ENCODE measurements at places on chromosomes 6 and 20. TPM values are rescaled to one million over a fixed set of nuclear protein-coding genes. Genes with fewer than 3 reads are reported as not detected.

Gene POU5F1
- 1.1 TPM for total RNA-seq

Gene MPIG6B
- total RNA-seq, result not detected

GRCh38 chr6:13427801-13428582 lies 59.4 kb downstream of the GFOD1 start:
- DNase-seq, result no peak

GRCh38 chr6:95227351-95227750 lies 350.0 kb upstream of the MANEA start:
- no peak for DNase-seq

DNA sequence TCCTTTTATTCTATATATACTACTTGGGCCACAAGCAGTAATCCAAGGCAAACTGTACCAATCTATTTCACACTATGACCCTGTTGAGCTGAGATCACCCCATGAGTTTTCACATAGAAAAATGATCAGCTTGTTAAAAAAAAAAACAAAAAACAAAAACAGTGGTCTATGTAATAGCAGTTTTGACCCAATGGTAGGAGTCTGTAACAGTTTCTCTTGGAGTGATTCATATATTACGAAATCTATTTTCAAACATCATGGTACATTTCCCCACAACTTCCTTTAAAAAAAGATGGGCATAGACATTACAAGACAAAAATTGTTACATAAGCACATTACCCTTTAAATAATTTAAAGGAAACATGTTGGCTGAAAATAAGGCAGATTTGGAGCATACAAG lies 78.1 kb downstream of the PRSS35 start:
- no peak for DNase-seq

GRCh38 chr20:4445784-4446183 lies 275.9 kb upstream of the PRND start:
- DNase-seq, result no peak
